ENCODE measurements at places on chromosomes 13 and 19.

- DNase-seq = no peak
Measured at GRCh38 chr19:14495672-14496028, 277 bp downstream of the GIPC1 start.

DNA sequence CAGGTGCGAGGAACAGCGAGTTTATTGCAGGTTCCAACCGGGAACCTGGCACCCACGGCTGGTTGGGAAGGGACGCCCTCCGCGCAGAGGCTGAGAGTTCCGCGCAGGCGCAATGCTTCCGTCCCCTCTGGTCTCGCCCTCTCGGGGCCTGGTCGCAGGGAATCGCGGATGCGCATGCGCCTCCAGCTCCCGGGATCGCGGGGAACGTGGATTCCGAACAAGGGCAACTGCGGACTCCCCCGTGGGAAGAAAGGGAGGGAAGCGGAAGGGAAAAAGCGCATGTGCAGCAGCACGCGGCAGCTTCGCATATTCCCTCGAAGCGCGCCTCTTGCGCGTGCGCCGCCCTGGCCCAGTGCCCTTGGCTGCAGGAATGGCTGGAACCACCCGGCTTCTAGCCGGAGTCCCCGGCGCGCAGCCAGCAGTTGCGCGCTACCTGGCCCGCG lies 1.1 kb downstream of the TSSK6 start:
- DNase-seq = no peak

DNA sequence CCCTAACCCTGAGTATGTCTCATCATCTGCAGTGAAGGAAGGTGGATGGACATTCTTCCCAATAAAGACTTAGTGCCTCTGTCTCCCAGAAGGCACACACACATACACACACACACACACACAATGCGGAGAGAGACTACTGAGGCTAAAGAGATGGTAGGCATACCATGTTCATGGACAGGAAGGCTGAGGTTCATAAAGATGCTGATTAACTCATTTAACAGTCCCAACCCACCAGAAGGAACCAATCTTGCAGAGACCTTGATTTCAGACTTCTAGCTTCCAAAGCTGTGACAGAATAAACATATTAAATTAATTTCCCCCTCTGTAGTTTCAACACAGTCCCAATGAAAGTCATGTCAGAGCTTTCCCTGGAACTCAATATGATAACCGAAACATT lies 33.1 kb downstream of the ARRDC2 start:
- no peak for DNase-seq

DNA sequence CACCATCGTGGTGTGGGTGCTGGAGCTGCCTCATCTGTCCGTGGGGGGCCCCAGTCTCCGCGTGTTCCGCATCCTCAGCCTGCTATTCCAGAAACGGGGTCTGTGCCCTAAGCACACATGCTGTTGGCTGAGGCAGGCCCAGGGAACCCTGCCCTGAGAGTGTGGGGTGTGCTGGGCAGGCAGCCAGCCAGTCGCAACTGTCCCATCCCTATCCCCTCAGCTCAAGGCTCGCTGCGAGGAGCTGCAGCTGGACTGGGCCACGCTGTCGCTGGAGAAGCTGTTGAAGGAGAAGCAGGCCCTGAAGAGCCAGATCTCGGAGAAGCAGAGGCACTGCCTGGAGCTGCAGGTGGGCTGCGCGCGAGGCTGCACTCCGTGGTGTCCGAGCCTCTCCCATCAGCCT lies 21.9 kb downstream of the PLEKHJ1 start:
- DNase-seq = no peak

DNA sequence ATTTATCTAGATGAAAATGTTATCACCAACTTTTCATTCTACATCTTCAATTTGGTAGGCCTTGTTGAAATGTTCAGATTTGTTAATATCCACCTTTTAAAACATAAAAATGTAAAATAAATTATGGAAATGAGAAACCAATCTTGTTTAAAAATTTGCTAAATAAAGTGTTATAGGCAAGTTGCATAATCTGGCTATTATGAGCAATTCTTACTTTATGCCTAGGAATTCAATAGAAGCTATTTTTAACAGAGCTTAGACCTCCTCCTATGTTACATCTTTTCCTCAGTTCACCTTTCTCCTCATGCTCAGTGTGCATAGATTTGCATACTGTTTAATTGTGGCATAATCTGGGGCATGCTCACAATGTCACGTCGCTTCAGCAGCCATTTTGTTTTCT lies 87.9 kb upstream of the POSTN start:
- DNase-seq = no peak

GRCh38 chr19:50000038-50000840 lies 24.9 kb downstream of the VRK3 start:
- DNase-seq = no peak

GRCh38 chr13:29791508-29791907 lies 58.9 kb downstream of the UBL3 start:
- DNase-seq = no peak

- DNase-seq = no peak
Measured at GRCh38 chr19:50322234-50322633, 6.9 kb downstream of the KCNC3 start.

DNA sequence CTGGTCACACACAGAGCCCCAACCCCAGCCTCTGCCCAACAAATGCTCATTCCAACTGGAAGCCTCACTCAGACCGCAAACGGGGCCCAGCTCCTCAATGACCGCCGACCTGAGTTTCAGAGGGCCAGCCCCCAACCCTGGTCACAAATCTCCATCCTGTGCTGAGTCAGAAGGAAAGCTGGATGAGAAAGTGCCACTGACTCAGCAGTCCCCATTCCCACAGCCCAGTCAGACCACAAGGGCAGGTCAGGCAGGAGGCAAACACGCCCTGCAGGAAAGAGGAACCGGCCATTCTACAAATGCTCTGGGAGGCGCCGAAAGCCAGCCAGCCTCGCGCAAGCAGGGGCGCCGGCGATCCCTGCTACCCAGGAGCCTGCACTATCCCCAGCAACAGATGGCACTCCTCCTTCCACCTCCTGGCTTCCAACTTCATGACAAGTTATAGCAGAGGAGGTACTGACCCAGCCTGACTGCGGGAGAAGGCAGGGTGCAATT lies 14.1 kb upstream of the PRKD2 start:
- no peak for DNase-seq

- DNase-seq = no peak
Measured at GRCh38 chr13:106515635-106516254, 19.7 kb downstream of the EFNB2 start.

GRCh38 chr19:28605501-28606268 lies 607.3 kb downstream of the UQCRFS1 start:
- DNase-seq = no peak

- DNase-seq = peak; percentile 95
Measured at GRCh38 chr19:12294249-12295158, at the start of gene ZNF44. Gene ZNF44 (minus strand): TSS chr19:12294883. CDS start chr19:12294694, 189 bp downstream.

GRCh38 chr19:42246143-42246921 lies 3.9 kb upstream of the GSK3A start:
- no peak for DNase-seq

GRCh38 chr13:28513745-28514144 lies 18.8 kb upstream of the FLT1 start:
- no peak for DNase-seq

GRCh38 chr19:6067975-6068374 lies 42.3 kb downstream of the RFX2 start:
- DNase-seq = no peak

GRCh38 chr19:48085904-48086864 lies 24.4 kb downstream of the PLA2G4C start:
- no peak for DNase-seq

DNA sequence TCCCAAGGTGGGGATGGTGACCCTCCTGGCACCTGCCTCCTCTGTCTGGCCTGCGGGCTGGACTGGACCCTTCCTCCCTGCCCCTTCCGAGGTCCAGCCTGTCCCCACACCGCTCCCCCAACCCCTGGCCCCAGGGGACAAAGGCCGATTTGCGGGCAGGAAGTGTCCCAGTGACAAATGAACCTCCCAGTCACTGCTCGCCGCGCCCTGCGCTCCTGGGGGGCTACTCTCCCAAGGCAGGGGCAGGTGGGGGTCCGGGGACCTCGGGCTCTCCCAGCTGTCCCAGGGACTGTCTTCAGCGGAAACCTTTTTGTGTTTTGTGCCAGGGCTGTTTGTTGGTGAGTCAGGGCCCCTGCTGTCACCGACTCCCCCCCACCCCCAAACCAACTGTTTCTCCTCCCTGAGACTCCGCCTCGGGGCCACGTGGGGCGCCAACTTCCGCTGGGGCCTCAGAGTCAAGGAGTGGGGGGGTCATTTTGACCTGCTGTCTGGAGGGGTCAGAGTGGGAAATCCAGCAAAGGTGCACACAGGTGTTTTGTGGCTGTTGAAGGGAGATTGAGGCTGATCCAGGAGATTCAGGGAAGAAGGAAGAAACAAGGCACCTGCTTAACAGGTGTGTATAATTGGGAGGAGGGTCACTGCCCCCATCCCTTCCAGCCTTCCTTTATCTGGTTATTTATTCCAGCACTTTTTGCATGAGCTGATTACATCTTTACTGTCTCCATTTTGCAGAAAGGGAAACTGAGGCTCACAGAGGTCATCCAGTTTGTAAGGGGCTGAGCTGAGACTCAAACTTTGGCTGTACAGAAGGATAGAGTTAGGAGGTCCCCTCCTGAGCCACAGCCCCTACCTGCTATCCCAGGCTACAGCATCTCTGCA lies 831 bp downstream of the PGPEP1 start:
- DNase-seq = no peak

- DNase-seq = no peak
Measured at GRCh38 chr19:38211766-38212165, 12.3 kb downstream of the DPF1 start.

Measured in thymus (tissue), 14 donors.